RKO (cell line): ENCODE measurements at places on chromosomes 12 and 14.

DNA sequence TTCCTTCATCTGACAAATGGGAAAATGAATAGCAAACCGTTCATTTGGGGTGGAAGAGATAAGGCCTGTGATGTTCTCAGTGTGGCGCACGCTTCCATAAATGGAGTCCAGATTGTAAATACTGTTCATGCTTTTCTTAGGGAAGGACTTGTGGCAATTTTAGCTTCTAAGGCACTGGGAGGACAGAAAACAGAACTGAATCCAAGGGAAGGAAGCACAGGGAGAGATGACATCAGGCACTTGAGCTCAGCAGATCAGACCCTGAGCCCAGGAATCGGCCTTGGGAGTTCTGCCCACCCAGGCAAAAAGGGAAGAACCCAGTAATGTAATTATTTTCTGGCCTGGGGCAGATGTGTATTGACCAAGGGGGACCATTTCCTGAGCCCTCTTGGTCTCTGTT, 7.2 kb upstream of the SH2B3 start:
- no peak for DNase-seq

DNA sequence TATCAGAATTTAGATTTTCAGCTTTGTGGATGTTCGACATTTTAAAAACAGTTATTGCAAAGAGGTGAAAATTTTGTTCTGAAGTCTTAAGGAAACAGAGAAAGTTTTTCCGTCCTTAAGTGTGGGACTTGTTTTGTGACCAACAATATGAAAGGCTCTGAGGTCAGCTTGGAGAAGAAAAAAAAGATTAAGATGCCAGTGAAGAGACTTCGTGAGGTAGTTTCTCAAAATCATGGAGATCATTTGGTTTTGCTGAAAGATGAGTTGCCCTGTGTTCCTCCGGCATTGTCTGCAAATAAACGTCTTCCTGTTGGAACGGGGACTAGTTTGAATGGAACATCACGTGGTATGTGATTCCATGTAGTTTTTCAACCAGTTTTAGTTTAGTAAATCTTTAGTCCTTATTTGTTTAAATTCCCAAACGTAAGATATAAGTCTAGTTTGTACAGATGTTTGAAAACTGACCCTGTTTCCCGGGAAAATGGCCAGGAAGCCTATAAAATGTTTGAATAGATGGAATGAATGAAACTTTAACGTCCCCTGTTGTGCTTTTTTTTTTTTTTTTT, 682 bp downstream of the KIAA0586 start:
- DNase-seq = peak; percentile 85

DNA sequence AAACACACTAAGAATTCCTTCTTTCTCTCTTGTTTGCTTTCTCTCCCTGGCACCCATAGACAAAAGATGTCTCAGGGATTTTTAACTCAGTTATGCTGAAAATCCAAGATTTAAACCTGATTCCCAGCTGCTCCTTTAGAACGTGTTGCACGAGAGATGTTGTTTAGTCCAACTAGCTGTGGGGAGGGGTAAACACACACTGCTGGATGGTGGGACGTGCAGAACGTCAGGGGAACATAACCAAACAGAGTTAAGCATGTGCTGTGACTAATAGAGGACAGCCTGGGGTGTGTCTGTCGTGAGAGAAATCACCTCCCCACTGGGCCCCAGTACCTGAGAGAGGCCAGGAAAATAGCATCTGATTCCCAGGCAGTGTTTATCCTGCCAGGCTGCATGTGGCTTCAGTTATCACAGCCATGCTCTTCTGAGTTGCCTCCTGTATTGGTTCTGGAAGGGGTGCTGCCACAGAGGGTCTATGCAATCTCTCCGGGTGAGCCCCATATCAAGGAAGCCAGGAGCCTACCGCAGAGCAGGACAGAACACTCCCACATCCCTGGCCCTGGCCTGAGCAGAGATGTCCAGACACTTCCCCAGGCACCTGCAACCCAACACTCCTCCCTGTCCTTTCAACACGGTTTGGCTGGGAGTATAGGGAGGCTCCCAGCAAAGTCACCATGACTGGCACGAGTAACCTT, 112.7 kb upstream of the EGLN3 start:
- DNase-seq = no peak

DNA sequence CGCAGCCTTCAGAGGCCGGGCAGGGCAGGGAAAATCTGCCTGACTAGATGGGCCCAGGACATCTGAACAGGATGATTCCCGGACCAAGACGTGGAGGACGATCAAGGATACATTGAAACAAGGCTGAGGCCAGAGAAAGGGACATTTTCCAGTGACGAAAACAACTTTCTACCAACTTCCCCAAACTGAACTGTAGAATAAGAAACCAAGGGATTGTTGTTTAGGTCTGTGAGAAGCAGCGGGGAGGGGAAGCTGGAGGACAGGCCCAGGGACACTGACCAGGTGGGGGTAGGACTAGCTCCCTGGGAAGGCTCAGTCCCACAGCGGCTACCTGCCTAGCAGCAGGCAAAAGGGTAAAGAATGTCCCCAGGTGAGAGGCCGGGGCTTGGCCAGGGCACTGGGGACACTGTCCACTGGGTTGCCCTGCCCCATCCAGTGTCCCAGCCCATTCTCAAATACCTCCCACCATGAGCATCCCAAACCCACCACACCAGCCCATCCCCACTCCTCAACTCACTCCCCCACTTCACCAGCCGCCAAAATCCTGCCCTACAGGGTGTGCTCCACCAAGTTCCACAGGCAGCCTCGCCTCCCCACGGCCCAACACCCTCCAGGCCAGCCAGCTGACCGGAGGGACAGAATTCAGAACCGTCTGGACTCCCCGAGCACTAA, 995 bp downstream of the TNFRSF1A start:
- DNase-seq = no peak

DNA sequence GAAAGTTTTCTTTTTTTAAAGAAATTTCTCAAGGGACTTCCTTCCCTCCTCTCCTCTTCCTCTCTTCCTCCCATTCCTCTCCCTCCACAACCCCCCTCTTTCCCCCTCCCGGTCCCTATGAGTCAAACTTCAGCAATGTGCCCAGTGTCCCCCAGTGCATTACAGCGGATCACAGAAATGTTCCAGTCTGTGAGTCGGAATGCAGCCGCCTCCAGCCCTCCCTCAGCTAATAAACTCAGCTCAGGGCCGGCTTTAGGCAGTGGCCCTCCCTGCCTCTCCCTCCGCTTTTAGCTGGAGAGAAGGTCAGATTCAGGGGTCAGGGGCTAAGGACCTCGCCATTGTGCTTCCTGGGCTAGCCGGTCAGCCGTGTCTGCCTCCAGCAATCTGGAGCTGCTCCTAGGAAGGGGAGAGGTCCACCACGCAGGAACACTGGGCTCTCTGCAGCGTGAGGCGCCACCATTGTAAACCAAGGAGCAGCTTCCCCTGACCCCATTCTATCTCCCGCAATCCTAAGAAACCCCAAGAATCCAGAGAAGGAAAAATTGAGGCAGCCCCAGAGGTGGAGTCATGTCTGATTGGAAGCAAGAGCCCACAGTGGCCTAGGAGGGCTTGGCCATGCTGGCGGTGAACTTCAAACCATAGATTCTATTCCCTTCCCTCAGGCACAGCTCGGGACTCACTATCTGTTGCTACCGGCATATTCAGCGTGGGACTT, 1.1 kb upstream of the HDAC7 start:
- DNase-seq = peak; percentile 94

DNA sequence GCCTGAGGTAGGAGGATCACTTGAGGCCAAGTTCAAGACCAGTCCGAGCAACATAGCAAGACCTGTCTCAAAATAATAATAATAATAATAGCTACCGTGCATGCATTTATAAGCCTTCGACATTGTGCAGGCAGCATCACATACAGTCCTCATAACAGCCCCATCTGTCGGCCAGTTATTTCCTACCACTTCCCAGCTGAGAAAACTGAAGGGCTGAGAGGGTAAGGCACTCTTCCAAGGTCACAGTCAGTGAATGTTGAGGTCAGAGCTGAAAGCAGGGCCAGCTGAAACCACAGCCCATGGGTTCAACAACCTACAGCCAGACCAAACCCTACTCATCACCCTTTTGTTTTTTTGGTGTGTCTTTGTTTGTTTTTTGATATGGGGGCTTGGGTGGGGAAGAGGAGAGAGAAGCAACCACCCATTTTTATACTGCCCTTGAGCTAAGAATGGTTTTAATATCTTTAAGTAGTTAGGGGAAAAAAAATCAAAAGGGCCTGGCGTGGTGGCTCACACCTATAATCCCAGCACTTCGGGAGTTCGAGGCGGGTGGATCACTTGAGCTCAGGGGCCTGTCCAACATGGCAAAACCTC, 16.8 kb upstream of the ITPK1 start:
- peak; percentile 47 for DNase-seq

DNA sequence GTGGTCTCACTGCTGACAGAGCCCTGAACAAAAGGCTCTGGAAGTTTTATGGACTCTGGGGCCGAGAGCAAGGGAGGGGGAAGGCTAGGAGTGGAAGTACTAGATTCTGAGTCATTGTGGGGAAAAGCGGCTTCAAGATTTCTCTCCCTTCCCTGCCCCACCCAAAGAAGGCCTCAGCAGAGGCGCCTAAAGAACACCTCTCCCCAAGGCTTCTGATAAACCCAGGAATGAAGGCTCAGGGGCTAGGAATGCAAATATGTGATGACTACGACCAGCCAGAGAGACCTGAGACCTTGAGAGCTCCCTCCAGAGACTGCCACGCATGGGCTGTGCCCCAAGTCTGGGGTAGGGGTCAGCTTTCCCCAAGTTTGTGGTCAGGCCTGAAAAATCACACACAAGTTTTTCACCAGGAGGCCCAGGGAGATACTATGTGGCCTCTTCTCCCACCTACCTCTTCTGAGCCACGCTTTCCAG, 130.7 kb upstream of the HIF1A start:
- DNase-seq = no peak
